ENCODE measurements at places on chromosomes 1 and 21.

DNA sequence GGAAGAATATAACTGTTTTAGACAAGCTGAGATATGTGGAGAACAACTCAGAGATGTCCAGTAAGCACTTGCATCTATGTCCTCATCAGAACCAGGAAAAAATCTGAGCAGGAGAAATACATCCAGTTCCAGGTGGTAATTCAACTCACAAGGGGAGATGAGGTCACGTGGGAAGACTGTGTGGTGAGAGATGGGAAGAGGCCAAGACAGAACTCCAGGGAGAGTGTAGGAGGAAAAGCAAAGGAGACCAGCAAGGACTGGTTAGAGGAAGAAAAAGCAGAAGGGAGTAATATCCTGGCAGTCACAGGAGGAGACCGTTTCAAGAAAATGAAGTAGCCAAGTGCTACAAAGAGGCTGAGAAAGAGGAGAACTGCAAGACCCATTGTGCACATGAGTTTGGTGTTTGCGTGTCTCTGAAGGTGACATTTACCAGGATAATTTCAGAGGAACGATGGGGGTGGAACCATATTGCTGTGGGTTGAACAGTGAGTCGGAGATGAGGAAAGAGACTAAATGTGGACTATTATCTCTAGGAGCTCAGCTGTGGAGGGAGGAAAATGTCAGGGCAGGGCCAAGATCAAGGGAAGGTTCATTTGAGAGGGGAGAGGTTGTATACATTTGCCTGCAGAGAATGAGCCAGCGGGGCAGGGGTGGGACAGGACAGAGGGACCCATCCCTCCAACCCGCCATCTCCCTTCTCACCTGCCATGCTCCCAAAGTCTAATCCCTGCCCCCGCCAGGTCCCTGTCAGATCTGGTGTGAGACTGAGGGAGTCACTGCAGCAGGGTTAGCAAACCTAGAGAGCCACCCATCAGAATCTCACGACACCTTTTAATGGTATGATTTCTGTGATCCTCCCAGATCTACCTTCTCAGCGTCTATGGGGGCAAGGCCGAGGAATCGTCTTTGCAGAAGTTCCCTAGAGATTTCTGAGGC is 24.9 kb downstream of the SUSD4 start:
- no peak for DNase-seq

GRCh38 chr1:174828264-174828663 is 171.5 kb upstream of the CACYBP start:
- DNase-seq, result no peak

- DNase-seq, result no peak
These were observed 80.6 kb upstream of the SLC44A3 start for GRCh38 chr1:94739521-94740061.

DNA sequence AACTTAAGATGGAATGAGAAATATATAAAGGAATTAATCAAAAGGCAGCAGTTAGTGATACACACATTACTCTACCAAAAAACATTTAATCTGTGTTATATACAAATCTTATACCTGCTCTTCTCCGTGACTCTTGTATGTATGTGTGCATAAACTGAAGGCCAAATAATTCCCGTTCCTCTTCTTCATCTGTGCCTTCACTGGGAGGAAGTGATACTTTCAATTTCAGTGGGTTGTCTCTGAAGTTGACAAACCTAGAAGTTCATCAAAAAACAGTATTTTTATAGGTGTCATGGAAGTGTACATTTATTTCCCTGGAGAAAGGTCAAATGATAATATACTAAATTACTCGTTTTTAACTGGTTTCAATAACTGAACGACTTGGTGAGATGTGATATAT is 19.3 kb downstream of the TRMT13 start:
- DNase-seq, result no peak

DNA sequence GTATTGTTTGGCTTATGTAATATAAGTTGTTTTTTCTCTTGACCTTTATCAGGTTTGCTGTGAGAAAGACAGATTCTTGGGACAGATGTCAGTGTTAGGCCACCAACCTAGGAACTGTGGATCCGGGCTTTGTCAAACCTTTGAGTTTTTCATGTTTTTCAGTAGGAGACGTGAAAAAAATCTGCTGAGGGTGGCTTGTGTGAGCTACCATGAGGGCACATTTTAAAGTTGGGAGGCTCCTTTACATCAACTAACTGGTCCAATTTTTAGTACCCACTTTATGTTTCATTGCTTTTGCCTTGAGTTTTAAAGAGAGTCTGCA is 801 bp downstream of the RPS6KC1 start:
- DNase-seq, result no peak

DNA sequence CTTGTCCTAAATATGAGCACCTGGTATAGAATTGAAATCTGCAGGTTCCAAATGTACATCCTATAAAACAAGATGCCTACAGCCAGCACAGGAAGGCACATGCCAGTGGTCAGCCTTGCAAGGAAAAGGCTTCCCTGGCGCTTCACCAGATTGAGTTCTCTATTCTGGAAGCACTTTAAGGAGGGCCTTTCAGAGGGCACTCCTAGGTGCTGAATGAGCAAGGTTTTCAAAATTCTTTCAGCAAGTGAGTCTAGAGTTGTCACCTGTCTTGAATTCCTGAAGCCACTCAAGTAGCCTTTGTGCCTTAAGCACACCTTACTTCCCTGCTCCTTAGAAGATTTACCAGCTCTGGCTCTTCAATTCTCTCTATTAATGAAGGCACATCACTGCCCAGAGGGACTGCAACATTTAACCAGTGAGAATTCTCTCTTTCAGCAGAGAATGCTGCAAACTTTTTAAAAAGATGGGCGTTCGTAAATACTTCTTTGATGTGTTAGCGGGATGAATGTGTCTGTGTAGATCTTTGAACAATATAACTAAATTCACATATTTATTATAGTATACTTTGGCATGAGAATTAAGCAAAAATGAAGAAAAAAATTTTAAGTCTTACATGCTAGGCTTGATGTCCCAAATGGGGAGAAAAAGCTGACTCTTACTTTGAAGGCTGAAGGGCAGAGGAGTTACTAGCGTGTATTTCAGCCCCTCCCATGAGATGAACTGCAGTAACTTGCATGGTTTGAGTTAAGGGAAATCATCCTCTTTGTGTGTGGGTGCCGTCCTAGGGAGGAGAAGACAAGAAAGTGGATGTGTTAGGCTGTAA is 162.0 kb downstream of the NTPCR start:
- no peak for DNase-seq

DNA sequence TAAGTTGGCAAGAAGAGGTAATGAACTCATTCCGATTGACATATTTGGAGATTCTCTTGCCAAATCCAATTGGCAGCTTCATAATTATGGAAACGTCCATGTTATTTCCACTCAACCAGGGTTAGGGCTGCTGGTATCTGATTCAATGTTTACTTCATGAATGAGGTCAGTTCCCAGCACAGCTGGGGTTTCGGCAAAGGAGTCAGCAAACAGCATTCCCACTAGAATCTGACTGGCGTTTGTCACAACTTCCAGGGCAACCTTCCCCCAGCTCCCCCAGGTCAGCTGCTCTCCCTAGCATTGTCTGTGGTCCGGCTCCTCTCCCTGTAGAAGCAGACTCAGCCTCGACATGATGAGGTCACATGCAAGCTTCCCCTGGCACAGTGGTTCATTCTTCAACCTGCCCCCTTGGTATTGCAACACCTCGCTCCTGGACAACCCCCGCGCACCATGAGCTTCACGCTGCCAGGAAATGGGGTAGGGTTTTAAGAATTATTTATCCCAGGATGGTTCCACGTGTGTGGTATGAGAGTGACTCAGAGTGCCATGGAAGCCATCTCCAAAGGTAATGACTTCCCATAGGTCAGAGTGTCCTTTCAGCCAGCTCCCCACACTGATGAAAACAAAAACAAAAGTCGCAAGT is 100.7 kb upstream of the SLC25A33 start:
- DNase-seq, result no peak
